Bronchus fibroblast of lung (primary cell): ENCODE measurements at places on chromosomes 1 and 21. TPM values are rescaled to one million over a fixed set of nuclear protein-coding genes. Genes with fewer than 3 reads are reported as not detected.

The REN gene
- total RNA-seq: 0.15 and 0.67 TPM in 2 replicates

The RHBDL2 gene
- not detected in 2 replicates for total RNA-seq

The PYGO2 gene
- 16.8 and 19.2 TPM in 2 replicates for total RNA-seq

The SLFNL1 gene
- total RNA-seq: under 0.01 TPM in 2 replicates

The HEYL gene
- under 0.01 TPM in 1 of 2 replicates, not detected in the other for total RNA-seq

The NR5A2 gene
- total RNA-seq: not detected in 2 replicates

The MTMR11 gene
- total RNA-seq: 8.7 and 9.5 TPM in 2 replicates

The LCE6A gene
- total RNA-seq: not detected in 2 replicates

The SLC22A15 gene
- 0.30 and 0.34 TPM in 2 replicates for total RNA-seq

The RIMS3 gene
- 0.15 and 1.0 TPM in 2 replicates for total RNA-seq

The S100A1 gene
- 0.15 TPM in 1 of 2 replicates, not detected in the other for total RNA-seq

The ADAMTS4 gene
- total RNA-seq: 3.6 and 3.7 TPM in 2 replicates

The TMEM81 gene
- 0.67 and 1.0 TPM in 2 replicates for total RNA-seq

The GPA33 gene
- total RNA-seq: not detected in 2 replicates

The PTGS2 gene
- 0.17 and 0.45 TPM in 2 replicates for total RNA-seq

The CYP4Z1 gene
- total RNA-seq: not detected in 2 replicates

The HHIPL2 gene
- total RNA-seq: 0.15 and 0.17 TPM in 2 replicates

The PCBP3 gene
- total RNA-seq: 5.2 and 10.6 TPM in 2 replicates

The TTC22 gene
- not detected in 2 replicates for total RNA-seq

The KRTAP13-2 gene
- not detected in 2 replicates for total RNA-seq

The NAXE gene
- total RNA-seq: 110 and 113 TPM in 2 replicates

The IGSF3 gene
- 0.34 and 0.45 TPM in 2 replicates for total RNA-seq

The VHLL gene
- total RNA-seq: not detected in 2 replicates

The AGBL4 gene
- total RNA-seq: 0.15 TPM in 1 of 2 replicates, not detected in the other

The PGBD5 gene
- total RNA-seq: under 0.01 TPM in 2 replicates

The CDC14A gene
- 1.8 and 2.7 TPM in 2 replicates for total RNA-seq

The CITED4 gene
- total RNA-seq: 3.0 and 3.5 TPM in 2 replicates

The CAPN2 gene
- 220 and 234 TPM in 2 replicates for total RNA-seq

The BARHL2 gene
- not detected in 2 replicates for total RNA-seq

The TTC13 gene
- total RNA-seq: 6.5 and 8.9 TPM in 2 replicates

The PTPN22 gene
- 0.45 and 0.84 TPM in 2 replicates for total RNA-seq
